G401 (cell line): ENCODE measurements at places on chromosomes 4 and X. TPM values are rescaled to one million over a fixed set of nuclear protein-coding genes. Genes with fewer than 3 reads are reported as not detected.

DNA sequence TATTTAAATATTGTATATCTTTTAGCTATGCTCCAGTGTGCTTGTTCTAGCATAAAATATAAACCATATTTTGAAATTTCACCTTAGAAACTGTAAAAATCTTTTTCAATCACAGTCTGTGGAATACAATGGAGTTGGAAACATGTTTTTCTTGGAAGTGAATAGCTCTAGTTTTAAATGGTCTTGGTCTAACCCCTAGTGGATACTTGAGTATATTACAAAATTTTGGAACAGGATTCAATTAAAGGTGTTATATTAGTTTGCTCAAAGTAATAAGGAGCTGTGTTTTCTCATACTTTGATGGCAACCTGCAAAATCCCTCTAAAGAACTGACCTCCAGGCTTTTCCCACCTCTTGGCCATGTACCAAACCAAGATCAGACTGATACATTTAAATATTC lies 48.2 kb downstream of the STK26 start:
- peak; percentile 5 for DNase-seq

DNA sequence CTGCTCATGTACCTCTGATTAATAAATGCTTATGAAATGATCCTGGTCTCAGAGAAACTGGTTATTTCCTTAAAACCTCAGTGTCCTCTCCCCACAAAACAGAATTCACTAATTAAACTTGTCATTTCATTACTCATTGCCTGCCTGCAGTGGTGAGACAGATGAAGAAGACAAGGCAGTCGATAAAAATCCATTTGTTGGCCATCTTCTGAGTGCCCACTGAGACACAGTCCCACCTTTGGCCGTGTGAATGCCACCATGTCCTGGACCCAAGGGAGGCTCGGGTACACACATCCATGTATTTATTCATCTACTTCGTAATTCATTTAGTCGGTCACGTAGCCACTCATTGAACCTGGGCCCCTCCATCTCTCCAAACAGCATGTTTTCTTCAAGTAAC lies 3.5 kb downstream of the S100P start:
- DNase-seq: no peak

GRCh38 chr4:26323821-26324220 lies 3.0 kb downstream of the RBPJ start:
- no peak for DNase-seq

- no peak for DNase-seq
These were observed 28.7 kb upstream of the FAT1 start for GRCh38 chr4:186752325-186752724.

DNA sequence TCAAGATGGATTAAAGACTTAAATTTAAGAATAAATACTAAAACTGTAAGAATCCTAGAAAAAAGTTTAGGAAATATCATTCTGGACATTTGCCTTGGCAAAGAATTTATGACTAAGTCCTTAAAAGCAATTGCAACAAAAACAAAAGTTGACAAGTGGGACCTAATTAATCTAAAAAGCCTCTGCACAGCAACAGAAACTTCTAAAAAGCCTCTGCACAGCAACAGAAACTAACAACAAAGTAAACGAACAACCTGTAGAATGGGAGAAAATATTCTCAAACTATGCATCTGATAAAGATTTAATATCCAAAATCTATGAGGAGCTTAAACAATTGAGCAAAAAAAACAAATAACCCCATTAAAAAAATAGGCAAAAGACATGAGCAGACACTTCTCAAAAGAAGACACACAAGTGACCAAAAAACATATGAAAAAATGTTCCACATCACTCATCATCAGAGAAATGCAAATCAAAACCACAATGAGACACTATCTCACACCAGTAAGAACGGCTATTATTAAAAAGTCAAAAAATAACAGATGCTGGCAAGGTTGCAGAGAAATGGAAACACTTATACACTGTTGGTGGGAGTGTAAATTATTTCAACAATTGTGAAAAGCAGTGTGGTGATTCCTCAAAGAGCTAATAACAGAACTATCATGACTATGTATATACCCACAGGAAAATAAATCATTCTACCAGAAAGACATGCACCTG lies 5.5 kb upstream of the OPRPN start:
- no peak for DNase-seq

DNA sequence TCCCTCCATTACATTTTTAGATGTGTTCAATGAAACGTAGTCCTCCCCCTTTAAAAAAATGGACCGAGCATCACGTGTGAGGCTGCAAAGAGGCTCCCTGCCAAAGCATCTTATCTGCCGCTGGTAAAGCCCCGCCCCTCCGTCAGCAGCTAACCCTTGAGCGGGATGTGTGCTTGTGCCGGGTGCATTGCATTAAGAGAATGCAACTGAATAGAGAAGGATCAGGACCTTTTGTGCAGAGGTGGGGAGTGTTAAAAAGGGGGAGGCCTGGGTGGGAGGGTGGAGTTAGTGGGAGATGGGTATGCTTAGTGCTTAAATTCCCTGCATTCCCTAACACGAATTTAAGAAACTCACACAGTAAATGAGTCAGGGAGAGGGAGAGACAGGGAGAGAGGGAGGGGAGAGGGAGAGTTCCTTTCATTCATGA lies 66.0 kb downstream of the TBL1X start:
- peak; percentile 85 for DNase-seq

NMU gene
- total RNA-seq: not detected in 2 replicates

AMTN gene
- not detected in 2 replicates for total RNA-seq

DUSP21 gene
- not detected in 2 replicates for total RNA-seq

TBC1D8B gene
- 0.03 TPM in 1 of 2 replicates, not detected in the other for total RNA-seq
